ENCODE measurements at places on chromosomes 16 and 17.

- no peak for DNase-seq
These were observed 28.1 kb upstream of the ADAMTS18 start for GRCh38 chr16:77462894-77463293.

DNA sequence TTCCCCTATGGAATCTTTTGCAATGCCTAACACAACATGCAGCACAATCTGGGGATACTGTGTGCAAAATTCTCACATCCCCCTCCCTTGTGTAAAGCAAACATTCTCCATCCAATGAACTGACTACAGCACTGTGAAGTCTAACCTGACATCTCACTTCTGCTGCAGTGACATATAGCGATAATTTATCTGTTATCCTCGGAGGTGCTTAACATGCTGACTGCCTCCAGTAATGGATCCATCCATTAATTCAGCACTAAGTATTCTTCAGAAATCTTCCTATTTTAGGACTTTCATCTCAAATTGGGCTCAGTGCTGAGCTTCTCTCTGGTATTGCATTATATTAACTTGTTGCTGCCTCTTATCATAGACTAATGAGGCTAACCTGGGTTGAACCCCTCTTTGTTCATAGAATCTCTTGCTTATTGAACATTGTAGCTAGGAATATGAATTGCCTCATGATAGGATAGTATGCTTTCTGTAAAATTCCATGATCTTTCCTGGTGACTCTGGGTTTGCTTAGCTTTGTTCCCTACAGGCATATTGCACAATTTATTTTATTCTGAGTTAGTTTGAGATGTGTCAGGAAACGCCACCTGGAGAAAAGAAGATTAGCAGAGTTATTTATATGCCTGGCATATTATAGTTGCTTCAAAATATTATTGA, 187.9 kb downstream of the CNTNAP4 start:
- no peak for DNase-seq

DNA sequence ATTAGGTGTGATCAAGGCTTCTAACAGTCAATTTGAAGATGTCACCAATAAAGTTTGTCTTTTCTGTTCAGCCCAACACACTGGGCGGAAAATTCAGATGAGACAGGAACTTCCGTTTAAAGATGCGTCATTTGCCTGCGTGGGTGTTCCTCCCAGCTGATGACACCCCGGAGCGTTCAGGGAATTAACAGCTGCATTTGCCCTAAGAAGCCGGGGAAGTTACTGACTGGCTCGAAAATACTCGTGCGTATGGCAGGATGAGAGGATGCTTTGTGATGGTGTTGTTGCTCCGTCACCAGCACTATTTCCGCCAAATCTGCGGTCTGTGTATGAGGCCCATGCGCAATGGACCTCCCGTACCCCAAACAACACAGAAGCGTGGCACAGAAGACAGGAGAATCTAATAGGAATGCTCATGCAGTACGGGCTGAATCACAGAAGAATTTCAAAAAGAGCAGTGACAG, 11.9 kb upstream of the PVALEF start:
- DNase-seq = peak; percentile 14

GRCh38 chr17:27565874-27566670, 64.9 kb upstream of the LGALS9 start:
- peak; percentile 16 for DNase-seq

DNA sequence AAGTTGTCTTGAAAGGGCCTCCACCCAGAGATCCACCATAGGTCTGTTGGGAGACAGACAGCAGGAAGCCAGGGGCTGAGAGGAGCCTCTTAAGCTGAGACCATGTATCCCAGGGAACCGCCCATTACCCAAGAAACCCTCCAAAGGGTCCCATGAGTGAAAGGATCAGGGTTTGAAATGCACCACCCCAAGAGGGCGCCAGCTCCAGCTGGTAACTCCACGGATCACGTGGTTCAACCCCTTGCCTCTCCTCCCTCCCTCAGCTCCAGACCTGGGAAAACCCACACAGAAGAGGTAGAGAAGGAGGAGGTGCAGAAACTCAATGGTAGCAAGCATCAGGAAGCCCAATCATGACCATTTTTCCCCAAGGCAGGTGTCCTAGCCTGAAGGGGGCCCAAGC, 148.7 kb downstream of the AIPL1 start:
- no peak for DNase-seq

GRCh38 chr17:12730931-12731521, 58.3 kb upstream of the ARHGAP44 start:
- DNase-seq = no peak
